Stomach (tissue), 19 donors: ENCODE measurements at places on chromosomes 3 and 15. TPM values are rescaled to one million over a fixed set of nuclear protein-coding genes. Genes with fewer than 3 reads are reported as not detected.

- DNase-seq = peak; percentile 35
These were observed 35.2 kb upstream of the SIAH2 start for GRCh38 chr3:150798122-150798618.

CPNE9 gene
- not detected for total RNA-seq

GRCh38 chr3:134752761-134753461 lies 42.1 kb upstream of the EPHB1 start:
- DNase-seq = peak; percentile 7

SOX14 gene
- not detected for total RNA-seq

FBXW12 gene
- not detected for total RNA-seq

DNA sequence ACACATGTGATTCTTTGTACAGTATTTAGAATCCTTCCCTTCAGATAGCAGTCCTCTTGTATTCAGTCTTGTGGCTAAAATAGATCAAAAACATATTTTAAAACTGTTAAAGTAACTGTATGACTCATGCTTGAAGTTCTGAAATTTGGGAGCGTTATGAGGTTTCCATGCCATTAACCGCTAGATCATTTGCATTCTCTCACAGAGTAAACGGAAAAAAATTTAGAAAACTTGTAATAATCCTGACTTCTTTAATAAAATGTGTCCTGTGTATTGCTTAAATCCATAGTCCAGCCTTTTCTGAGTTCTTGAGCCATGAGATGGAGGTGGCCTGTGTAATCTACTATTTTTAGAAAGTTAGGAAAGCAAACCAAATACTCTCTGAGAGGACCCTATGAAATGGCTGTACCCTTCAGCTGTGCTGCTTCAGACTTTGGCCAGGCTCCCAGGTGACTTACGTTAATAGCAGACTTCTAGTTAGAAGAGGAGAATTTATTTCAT lies 33.8 kb downstream of the MBNL1 start:
- no peak for DNase-seq

FAM174B gene
- 31.8 TPM for total RNA-seq

DNA sequence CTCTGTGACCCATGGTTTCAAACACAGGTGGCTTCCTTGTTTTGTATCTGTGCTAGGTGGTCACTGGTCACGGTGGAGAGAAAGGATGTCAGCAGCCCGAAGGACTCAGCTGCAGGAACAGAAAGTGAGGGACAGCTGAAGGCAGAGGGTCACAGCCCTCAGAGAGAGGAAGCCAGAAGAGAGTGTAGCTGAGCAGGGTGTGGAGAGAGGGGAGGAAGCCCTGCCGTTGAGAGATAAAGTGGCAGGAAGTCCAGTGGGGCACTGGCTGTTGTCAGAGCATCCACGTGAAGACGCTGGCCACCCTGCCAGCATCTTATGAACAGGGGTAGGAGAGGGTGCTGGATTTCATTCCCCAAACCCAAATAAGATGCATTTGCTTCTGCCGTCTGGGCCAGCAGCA lies 36.9 kb downstream of the LIMD1 start:
- DNase-seq = no peak

MUSTN1 gene
- total RNA-seq = not detected

MCF2L2 gene
- total RNA-seq = not detected

GASK1A gene
- 7.0 TPM for total RNA-seq

DNA sequence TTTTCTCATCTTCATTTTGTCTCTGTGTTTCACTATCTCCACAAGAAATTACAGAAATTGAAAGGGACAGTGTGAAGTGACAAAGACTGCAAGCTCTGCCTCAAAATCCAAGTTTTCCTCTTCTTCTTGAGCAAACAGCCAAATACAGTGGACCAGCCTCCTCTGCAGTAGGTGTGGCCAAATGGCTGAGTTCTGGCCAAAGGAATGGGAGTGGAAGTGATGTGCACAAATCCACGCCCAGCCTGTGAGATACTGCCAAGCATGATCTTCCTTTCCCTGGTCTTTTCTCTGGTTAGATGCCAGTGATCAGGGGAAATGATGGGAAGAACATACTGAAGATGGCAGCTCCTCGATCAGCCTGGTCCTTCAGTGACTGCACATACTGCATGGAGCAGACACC lies 111.0 kb upstream of the CPNE4 start:
- DNase-seq = peak; percentile 6

RAD54L2 gene
- 2.3 TPM for total RNA-seq

IQGAP1 gene
- 160 TPM for total RNA-seq

DNA sequence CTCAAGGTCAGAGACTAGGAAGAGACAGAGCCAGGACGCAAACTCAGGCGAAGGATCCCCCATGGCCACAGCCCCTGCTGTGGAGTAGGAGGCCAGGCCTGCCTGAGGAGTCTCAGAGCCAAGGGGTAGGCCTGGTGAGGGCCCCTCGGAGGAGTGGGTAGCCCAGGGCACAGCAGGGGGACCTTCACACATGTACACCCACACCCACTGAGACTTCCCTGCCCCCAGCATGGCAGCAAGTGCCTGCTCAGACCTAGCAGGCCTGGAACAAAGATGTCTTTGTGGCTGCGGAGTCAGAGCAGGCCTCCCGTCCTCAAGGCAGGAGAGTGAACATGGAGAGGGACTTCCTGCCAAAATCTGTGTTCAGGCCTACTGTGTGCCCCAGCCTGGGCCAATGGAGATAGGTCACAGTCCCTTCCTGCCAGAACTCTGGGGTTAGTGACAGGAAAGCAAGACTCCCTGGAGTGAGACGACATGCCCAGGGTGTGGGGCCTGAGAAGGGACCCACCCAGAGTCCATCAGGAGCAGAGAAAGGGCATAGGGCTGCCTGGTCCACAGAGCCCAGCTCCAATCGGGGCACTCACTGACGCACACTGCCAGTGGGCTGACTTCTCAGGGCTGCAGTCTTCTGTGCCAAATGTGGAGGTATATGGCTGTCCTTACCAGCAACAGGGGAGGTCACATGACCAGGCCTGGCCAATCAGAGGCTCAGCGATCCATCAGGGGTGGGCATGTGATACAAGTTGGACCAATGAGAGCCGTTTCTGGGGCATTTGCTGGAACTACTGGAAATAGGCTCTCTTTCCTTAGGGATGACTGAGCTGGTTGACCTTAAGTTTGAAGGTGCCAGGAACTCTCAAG lies 2.3 kb downstream of the GRIP2 start:
- DNase-seq = no peak

GOLGA6L4 gene
- total RNA-seq = 8.8 TPM
